ENCODE measurements at places on chromosomes 4 and X.

DNA sequence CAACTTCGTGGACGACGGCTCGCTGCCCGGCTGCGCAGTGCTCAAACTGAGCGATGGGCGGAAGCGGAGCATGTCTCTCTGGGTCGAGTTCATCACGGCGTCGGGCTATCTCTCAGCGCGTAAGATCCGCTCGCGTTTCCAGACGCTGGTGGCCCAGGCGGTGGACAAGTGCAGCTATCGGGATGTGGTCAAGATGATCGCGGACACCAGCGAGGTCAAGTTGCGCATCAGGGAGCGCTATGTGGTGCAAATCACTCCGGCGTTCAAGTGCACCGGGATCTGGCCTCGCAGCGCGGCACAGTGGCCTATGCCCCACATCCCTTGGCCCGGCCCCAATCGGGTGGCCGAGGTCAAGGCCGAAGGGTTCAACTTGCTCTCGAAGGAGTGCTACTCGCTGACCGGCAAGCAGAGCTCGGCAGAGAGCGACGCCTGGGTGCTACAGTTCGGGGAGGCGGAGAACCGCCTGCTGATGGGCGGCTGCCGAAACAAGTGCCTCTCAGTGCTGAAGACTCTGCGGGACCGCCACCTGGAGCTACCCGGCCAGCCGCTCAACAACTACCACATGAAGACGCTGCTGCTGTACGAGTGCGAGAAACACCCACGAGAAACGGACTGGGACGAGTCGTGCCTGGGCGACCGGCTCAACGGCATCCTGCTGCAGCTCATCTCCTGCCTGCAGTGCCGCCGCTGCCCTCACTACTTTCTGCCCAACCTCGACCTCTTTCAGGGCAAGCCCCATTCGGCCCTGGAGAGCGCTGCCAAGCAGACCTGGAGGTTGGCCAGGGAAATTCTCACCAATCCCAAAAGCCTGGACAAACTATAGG is 1.5 kb downstream of the MAB21L2 start:
- DNase-seq, result peak; percentile 54

GRCh38 chr4:147747787-147748454 is 16.0 kb downstream of the ARHGAP10 start:
- DNase-seq, result no peak

- no peak for DNase-seq
Measured at GRCh38 chr4:135186002-135186401, 984.4 kb upstream of the PABPC4L start.

DNA sequence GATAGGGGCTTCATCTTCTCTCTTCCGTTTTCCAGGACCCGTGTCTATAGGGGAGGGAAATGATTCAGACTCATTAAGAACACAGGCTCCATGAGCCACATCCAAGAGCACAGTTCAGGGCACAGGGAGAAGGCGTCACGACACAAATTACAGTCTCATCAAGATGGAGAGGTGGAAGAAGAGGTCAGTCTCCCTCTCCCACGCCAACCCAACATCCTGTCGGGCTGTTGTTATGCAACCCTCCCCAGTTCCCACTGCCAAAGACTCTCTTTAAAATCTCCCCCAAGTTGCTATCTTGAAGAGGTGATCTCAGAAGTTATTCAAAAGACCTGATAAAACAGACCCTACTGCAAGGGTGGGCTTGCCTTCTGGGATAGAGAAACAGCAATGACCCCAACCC is 12.6 kb downstream of the ZMYM3 start:
- no peak for DNase-seq

GRCh38 chr4:95835672-95836071 is 4.2 kb upstream of the PDHA2 start:
- peak; percentile 56 for DNase-seq

DNA sequence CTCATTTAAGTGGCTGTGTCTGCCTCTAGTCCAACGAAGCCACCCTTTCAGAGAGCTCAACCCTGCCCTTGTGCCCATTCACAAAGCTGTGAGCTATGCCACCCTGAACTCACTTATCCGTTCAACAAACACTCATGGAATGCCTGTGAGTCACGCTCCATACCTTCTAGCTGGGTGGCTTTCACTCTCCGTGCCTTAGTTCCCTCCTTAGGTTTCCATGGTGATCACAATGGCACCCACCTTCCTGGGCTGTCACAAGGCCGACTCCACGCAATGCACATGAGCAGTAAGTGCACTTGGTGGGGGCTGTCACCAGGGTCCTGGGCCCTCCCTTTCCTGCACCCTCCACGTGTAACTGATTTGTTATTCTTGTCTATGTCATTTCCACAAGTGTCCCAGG is 37.2 kb upstream of the PPP2R2C start:
- no peak for DNase-seq

DNA sequence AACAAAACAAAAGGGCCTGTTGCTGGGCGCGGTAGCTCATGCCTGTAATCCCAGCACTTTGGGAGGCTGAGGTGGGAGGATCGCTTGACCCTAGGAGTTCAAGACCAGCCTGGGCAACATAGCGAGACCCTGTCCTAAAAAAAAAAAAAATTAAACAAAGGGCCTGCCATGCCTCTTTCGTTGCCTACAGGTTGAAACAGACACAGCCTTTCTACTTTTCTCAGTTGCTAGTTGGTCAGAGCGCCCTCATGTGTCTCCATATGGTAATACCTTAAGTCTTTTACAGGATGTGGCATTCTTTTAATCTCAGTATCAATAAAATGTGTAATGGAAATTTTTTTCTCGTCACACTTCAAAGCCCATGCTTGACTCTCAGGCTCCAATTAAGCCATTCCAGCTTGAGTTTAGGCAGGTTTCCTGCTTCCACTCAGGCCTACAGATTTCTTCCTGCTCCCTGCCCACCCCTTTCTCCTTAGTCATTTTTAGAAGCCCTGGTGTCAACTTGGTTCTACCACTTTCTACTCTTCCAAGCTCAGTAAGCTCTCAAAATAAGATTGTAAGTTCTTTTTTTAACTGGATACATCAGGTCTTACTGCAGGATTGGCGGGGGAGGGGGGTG is 4.6 kb upstream of the SOWAHD start:
- DNase-seq, result peak; percentile 40

GRCh38 chr4:22901631-22902030 is 208.9 kb downstream of the GBA3 start:
- DNase-seq, result no peak

GRCh38 chr4:55670695-55671094 is 34.6 kb upstream of the NMU start:
- no peak for DNase-seq

DNA sequence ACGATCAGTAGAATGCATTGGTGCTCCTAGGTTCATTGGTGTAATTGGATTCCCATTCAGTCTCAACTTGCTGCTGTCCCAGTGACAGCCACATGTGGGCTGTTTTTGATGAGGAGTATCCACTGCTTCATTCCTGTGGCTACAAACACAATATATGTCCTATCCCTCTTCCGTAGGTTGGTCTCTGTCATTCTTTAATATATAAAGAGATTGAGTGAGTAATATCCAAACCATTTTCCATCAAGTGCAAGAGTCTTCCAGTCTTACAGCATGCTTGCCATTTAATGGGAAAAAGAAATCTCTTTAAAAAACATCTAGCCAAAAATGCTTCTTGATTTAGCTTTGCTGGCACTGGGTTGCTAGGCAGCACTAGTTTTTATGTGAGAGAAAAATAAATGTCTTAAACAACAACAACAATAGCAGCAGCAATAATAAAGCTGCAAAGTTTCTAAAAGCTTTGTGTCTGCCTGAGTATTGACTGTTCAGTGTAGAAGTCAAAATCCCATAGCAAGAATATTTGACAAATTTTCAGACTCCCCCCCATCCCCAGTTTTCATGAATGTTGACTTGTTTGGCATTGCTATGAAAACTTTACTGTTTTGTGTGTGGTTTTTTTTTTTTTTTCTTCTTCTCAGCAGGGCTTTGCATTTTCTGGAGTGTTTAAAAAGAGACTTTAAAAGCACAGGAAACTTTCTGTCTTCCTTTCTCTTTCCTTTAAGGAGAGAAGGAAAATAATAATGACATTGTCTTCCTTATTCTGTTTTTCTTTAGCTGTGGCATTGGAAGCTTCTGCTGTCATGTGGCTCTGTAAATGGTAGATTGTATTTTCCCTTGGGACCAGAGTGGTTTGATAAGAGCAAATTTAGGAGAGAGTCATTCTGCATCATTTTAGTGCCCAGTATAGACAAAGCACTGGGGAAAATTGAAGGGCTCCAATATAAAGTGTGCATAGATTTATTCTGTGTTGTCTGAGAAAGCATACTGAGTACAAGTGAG is 244.3 kb downstream of the ARHGAP10 start:
- DNase-seq, result no peak

DNA sequence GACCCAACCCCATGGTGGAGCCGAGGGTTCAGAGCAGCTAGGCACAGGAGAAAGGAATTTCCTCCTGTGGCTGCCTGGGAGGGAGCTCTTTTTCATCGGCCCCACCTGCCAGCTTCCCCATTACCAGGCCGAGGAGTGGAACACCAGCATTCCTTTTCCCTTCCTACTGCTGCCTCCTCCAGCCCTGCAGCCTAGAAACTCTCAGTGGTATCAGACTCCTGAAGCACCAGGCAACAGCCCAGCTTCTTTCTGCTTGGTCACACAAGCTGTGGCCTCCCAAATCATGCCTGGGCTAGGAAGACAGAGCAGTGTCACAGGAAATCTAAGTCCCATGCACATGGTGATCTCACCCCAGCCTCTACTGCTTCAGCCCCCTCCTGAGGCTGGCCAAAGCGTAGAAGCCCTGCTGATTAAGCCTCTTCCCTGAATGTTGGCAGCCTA is 30.1 kb downstream of the RTL5 start:
- DNase-seq, result no peak

DNA sequence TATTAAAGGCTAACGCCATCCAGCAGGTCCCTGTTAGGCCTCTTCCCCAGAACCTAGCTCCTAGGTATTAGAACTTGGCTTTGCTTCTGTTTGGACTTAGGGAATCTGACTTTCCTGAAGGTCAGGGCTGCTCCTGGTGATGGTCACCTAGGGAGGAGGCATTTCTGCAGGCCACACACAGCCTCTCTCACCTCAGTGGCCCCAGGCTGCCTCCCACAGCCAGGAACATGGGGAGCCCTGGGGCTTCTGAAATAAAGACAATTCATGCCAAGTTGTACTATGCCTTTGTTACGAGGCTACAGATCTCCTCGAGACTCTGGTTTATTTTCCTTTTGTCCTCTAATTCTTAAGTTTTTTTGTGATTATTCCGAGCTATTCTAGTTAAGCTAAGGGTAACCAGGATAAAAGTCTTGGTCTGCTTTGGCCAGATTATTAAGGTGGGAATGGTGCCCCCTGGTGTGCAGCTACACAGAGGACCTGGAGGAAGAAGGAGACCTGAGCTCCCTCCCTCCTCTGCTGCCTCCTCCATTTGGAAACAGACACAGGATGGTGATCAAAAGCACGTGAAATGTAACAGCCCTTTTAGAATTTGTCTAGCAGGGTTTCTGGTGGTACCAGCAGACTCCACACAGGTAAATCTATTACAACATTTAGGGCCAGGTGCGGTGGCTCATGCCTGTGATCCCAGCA is 131.0 kb downstream of the DCLK2 start:
- DNase-seq, result peak; percentile 36

DNA sequence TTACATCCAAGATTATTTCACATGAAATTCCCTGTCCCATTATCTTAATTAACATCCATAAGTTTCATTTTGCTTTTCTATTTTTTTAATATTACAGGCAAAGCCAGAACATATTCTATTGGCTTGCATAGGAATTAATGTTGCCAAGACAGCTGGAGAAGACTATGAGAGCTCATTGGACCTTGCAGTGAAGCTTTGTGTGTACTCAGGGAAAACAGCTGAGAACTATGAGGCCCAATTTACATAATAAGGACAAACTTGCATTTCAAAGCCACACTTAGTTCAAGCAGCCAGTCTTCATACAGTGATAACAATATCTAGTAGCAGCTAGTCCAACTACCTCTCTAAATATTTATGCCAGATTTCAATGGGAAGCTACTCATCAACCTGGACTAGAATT is 134.4 kb downstream of the DDX53 start:
- peak; percentile 7 for DNase-seq

GRCh38 chrX:1883772-1884171 is 268.9 kb downstream of the ASMT start:
- no peak for DNase-seq

DNA sequence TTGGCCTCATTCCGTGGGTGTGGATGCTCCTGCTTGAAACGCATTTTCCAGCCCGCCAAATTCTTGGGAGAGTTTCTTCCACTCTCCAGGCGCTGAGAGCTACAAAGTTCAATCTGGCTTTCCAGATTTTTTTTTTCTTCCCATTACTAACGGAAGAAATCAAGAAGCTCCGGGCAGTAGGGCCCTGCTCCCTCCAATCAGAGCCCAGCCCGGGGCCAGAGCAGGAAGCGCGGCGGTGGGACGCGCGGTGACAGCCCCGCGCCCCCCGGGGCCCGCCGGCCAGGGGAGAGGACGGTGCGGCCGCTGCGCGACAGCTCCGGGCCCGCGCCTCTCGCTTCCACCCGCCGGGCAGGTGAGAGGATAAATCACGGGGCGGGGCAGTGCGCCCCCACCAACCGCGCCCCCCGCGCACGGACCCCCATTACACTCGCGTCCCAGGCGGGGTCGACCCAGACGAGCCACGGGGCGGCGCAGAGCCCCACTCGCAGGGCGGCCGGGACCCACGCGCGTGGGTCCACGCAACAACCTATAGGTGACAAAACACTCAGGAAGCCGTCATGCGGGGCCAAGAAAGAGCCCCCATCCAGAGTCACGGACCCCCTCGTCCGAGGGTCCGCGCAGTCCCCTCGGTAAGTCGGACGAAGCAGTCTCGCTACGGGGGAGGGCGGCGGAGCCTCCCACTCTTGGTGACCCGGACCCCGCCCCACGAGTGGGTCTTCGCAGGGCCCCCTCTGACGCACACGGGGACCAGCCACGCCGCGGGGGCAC is 868 bp downstream of the AFAP1 start:
- DNase-seq, result no peak

- no peak for DNase-seq
Measured at GRCh38 chrX:24607616-24608015, 39.5 kb downstream of the PCYT1B start.

DNA sequence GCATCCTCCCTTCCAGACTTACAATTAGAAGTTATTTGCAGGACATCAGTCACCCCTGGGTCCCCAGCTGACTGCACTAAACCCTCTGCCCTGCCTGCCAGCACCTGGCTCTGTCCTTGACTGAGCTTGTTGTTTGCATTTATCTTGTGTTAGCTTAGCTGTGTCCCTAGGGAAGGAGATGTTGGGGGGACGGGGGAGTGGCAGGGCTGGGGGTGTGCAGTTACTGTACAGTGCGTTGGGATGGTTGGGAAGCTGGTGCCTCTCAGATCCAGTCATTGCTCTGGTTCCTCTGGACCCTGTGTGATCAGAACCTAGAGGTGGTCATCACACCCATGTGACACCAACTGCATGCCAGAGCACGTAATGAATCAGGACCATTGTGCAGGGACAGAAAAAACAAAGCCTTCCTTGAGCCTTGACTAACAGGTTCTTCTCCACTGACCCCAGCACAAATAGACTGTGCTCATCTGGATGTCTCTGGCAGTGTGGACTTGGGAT is 32.7 kb upstream of the PROM1 start:
- DNase-seq, result no peak

DNA sequence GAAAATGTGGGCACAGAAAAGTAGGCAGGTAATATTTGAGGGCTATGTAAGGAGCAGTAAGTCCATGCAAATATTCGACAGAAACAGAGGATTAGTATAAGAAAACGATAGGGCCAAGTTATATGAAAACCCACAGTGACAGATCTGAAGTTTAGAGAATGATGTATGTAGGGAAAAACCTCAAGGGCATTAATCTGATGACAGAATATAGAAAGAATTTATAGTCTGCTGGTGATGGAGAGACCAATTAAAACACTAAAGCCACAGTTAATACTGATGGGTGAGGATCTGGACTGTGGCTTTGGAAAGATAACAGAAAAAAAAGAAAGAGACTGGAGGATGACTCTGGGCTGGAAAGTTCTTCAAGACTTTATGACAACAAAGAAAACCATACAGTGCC is 169.7 kb downstream of the PALLD start:
- DNase-seq, result no peak
